ENCODE measurements at places on chromosomes 12 and 14.

DNA sequence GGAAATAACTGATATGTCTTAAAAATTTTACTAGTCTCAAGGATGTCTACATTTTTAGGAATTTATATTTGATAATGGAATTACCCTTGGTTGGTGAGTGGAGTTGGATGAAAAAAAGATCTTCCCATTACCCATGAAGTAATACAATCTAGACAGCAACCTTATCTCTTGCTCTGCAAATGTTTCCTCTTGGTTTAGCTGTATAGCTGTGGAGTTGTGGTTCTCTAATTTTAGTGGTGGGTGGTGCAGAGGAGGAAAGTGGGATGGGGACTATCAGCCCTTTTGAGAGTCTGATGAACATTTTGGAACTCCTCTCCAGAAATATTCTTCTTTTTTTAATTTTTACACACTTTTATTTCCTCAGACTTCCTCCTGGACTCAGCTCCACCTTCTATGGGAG, 17.1 kb downstream of the SPX start:
- DNase-seq, result no peak

- DNase-seq, result no peak
Observed at GRCh38 chr14:71591929-71592328, 340.3 kb upstream of the RGS6 start.

- DNase-seq, result no peak
Observed at GRCh38 chr12:109182041-109182839, 65.9 kb downstream of the ACACB start.

GRCh38 chr12:47216150-47216677, 136.5 kb upstream of the AMIGO2 start:
- DNase-seq, result no peak

DNA sequence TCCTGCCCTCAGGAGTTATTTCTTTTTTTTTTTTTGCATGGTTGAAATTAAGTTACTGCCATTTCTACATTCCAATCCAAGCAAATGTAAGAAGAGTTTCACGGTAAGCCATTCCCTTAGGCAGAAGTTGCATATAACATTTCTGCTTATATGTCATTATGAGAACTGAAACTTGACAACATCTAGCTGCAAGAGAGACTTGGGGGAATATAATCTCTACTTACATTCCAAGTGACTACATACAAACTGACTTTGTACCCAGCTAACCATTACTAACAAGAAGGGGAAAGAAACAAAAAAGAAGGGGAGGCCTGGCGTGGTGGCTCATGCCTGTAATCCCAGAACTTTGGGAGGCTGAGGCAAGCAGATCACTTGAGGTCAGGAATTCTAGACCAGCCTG, 7.3 kb upstream of the RESF1 start:
- DNase-seq, result no peak

GRCh38 chr12:30823764-30824163, 69.0 kb upstream of the CAPRIN2 start:
- no peak for DNase-seq

DNA sequence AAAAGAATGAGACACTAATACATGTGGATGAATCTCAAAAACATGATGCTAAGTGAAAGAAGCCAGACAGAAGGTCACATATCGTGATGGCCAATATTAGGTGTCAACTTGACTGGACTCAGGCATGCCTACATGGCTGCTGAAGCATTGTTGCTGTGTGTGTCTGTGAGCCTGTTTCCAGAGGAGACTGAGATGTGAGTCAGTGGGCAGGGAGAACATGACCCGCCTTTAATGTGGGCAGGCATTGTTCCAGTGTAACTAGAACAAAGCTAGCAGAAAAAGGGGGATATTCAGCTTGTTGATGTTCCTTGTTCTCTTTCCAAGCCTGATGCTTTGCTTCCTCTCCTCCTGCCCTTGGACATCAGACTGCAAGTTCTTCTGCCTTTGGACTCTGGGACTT, 47.6 kb downstream of the DCAF5 start:
- no peak for DNase-seq

- DNase-seq, result no peak
Observed at GRCh38 chr12:10121278-10121677, 8.7 kb downstream of the CLEC7A start.

- DNase-seq, result no peak
Observed at GRCh38 chr12:113310489-113310888, 24.4 kb downstream of the SLC8B1 start.

DNA sequence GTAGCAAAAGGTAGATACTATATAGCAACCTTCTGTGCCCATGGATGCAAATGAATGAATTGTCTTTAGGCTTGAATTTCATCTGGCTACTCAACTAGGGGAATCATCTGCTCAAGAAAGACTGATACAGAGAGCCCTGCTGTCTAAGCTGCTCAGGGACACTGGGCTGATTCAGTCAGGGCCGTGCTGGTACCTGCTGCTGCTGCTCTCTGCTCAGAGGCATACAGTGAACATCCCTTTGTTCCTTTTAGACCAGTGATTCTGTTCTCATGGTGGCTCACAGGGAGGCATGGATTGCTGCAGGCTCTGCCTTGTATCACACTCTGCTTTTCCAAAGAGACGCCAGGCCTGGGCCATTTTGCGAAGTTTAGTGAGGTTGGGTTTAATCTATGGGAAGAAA, 14.1 kb downstream of the EIF2B2 start:
- DNase-seq, result no peak

DNA sequence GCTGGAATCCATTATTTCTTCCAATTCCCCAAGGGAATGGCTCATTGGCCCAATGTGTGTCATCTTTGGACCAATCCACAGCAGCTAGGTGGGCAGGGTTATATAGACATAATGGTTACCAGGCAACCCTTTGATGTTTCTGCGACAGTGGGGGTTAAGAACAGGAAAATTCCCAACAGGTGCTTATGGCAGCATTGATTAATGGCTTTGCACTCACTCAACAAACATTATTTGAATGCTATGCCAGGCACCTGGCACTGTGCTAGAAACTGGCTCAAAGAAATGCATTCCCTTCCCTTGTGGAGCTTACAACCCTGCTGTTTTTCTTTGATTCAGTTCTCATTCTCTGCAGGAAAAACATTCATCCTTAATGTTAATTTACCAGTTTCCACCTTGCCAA, 1221.0 kb downstream of the AACS start:
- no peak for DNase-seq

- no peak for DNase-seq
Observed at GRCh38 chr14:104237651-104238423, 99.5 kb downstream of the KIF26A start.

DNA sequence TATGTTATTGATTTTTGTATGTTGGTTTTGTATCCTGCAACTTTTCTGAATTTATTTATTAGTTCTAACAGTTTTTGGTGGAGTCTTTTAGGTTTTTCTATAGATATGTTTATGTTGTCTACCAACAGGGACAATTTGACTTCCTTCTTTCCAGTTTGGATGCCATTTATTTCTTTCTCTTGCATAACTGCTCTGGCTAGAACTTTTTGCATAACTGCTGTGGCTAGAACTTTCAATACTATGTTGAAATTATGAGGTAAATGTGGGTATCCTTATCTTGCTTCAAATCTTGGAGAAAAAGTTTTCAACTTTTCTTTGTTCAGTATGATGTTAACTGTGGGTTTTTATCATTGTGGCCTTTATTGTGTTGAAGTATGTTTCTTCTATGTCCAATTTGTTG, 39.9 kb upstream of the PLBD1 start:
- DNase-seq, result no peak

- no peak for DNase-seq
Observed at GRCh38 chr12:92674500-92674899, 28.3 kb upstream of the PLEKHG7 start.

DNA sequence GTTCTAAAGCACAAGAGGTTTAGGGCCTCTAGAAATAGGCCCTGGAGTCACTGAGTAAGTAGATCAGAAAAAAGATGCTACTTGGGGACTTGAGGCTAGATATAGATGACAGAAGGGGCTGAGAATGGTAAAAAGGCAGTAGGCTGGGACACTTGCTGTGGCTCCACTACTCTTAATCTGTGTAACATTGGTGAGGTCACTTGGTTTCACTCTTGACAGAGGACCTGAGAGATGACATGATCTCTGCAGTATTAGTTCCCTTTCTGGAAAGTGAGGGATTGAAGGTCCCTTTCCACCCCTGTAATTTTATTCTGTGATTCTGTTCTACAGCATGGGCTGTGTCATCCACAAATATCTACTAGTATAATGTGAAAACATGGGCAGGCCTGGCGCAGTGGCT, 39.7 kb downstream of the MAPKAPK5 start:
- no peak for DNase-seq

DNA sequence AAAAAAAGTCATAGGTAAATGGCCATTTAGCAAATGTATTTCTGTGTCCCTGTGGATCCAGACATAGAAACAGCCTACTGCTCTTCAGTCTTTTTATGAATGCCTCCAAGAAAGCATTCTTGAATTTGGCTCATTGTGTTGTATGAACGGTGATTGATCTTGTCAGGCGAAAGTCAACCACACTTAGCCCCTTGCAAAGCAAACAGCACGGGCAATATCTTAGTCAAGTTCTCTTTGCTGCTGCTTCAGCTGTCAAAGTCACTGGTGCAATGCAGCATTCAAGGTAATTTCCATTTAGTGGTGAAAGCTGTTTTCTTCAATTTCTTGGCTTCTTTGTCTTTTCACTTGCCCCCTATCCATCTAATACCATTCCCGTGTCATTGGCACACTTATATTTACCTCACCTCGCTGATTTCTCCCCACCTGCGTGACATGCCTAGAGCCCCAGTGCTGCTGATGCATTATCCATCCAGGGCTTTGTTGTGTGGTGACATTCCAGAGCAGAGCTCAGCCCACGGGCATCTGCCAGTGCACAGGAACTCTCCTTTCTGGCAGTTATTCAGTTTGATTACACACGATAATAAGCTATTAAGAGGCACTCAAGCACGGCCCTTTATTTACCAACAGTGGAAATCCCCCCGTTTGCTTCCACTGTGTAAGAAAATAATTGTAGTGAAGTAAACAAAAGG, 362.3 kb upstream of the NOVA1 start:
- DNase-seq, result no peak

DNA sequence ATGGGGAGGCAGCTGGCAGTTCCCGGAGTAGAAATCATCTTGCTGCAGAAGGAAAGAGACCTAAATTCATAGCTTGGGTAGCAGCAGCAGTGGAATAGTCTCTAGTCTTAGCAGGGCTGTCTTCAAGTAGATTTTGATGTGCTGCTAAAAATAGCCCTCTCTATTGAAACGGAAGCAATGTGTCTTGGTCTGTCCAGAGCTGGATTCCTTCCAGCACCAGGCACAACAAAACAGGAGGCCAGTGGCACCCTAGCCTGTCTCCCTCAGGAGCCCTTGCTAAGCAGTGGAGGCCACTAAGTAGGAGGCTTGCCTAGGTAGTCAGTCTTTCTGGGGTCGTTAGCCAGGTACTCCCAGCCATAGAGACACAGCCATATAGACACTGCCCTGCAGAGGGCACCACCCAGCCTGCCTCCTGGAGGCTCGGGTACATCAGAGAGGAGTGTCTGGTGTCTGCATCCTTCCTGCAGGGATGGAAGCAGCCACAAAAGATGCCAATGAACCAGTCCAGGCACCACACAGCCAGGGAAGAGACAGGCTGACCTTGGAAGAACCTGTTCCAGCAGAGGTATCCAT, 97.5 kb downstream of the CRACR2A start:
- DNase-seq, result no peak

- no peak for DNase-seq
Observed at GRCh38 chr14:101173698-101174521, 270.4 kb upstream of the RTL1 start.

DNA sequence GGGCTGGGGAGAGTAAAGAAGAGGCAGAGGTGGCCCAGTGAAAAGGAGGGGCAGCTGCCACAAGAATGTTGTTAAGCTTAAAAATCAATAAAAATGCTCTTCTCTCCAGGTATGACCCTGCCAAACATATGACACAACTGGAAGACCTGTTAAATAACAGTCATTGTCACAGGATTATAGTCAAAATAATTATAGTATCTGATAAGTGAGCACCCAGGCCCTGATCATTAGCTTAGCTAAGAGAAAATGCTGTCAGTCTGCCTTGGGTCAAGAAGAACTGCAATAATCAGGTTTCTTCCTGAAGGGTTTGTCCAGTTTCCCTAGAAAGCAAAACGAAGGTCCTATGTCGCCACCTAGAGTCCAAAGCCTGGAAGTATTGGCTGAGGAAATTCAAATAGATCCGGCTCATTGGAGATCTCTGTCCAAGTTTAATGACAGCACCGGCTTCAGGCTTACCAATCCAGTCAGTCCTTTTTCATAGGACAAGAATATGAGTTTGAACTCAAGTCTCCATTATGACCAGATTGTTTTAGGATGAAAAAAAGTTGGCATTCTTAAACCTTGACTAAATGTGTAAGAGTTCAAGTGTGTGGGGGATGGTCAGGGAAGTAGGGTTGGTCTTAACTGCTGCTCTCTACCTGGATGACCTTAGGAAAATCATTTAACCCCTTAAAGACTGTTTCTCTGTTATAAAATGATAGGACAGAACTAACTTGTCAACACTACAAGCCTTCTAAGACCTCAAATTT, 22.5 kb upstream of the NKX2-8 start:
- no peak for DNase-seq

GRCh38 chr12:47577206-47577989, 128.4 kb downstream of the RPAP3 start:
- DNase-seq, result no peak

DNA sequence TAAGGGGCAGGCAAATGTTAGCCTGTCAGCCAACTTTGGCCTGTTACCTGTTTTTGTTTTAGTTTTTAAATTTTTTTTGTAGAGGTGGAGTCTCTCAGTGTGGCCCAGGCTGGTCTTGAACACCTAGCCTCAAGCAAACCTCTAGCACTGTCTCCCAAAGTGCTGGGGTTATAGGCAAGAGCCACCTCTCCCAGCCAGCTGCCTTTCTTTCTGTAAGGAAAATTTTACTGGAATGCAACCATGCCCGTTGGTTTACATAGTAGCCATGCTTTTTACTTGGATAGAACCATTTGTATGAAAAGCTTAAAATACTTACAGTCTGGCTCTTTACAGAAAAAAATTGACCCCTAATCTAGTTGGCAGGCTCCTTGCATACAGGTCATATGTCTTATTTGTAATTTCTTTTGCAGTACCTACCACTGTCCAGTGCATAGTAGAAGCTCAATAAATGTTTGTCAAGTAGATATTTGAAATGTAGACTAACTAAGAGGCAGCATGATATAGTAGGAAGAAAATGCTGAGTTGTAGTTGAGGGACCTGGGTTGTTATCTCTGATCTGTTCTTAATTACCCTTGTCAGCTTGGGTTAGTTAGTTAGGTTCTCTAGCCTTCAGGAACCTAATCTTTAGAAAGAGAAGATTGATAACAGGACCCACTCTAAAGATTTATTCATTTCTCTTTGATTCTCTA, 4.7 kb downstream of the MDM2 start:
- DNase-seq, result no peak

DNA sequence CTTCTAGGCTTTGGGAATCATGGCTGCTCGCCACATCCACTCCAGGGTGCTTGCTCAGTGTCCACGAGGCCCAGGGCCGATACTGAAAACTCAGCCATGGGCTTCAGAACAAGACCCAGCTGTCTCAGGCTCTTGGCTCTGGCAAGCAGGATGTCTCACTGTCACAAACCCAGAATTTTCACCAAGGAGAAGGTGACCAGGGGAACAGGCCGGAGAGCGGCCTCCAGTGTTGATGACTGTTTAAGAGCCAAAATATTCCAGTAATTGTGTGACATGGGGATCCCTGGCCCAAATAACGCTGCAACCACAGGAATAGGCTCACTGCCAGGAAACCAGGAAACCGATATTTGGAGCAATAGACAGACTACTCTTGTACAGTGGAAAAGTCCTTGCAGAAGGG, 9.8 kb upstream of the SERPINA5 start:
- no peak for DNase-seq
